CD8-positive, alpha-beta T cell (primary cell): ENCODE measurements at places on chromosomes 3 and 15. TPM values are rescaled to one million over a fixed set of nuclear protein-coding genes. Genes with fewer than 3 reads are reported as not detected.

The CACNA2D2 gene
- total RNA-seq = 7.2 TPM

The IL17RE gene
- total RNA-seq = 3.1 TPM

The JAGN1 gene
- 13.4 TPM for total RNA-seq

The WDR72 gene
- total RNA-seq = not detected

The NIT2 gene
- total RNA-seq = 17.7 TPM

The GPR27 gene
- total RNA-seq = 0.30 TPM

The RASGRP1 gene
- total RNA-seq = 65.2 TPM

The EPHA3 gene
- not detected for total RNA-seq

The SPINK8 gene
- total RNA-seq = not detected

The ALDH1A3 gene
- not detected for total RNA-seq

The ARGFX gene
- not detected for total RNA-seq

The CCR3 gene
- not detected for total RNA-seq

The RTP1 gene
- total RNA-seq = not detected

The NPAP1 gene
- not detected for total RNA-seq

The CHRM5 gene
- not detected for total RNA-seq

The RHOV gene
- 0.25 TPM for total RNA-seq

The KIF23 gene
- 0.95 TPM for total RNA-seq

The CALML4 gene
- total RNA-seq = 0.68 TPM

The DTX3L gene
- 14.1 TPM for total RNA-seq

The THSD4 gene
- not detected for total RNA-seq

The GLDN gene
- not detected for total RNA-seq

The VWA5B2 gene
- total RNA-seq = 0.65 TPM

The CHDH gene
- total RNA-seq = not detected

The GRIP2 gene
- not detected for total RNA-seq

The SLC30A4 gene
- 2.0 TPM for total RNA-seq

The DCLK3 gene
- not detected for total RNA-seq

The GOLGA6A gene
- not detected for total RNA-seq

The HEMK1 gene
- 11.1 TPM for total RNA-seq

The LHFPL4 gene
- total RNA-seq = not detected

The CFAP92 gene
- total RNA-seq = 0.75 TPM

The CIP2A gene
- 3.0 TPM for total RNA-seq

The FOXL2 gene
- total RNA-seq = 0.11 TPM

The TMC3 gene
- not detected for total RNA-seq

The ATP8B4 gene
- total RNA-seq = 0.14 TPM

The RAB43 gene
- total RNA-seq = 45.2 TPM

The RYR3 gene
- total RNA-seq = not detected

The DNAH12 gene
- 0.08 TPM for total RNA-seq

The LRRC2 gene
- total RNA-seq = 0.33 TPM

The TLR9 gene
- 0.33 TPM for total RNA-seq

The FSD2 gene
- total RNA-seq = not detected

The CACNA1D gene
- total RNA-seq = not detected

The CLRN1 gene
- total RNA-seq = not detected

The ZBTB11 gene
- total RNA-seq = 75.2 TPM

The PPM1M gene
- total RNA-seq = 46.9 TPM

The MOBP gene
- not detected for total RNA-seq
